Inflammatory macrophage treated with lipopolysaccharide for 4 hours (primary cell): ENCODE measurements at places on chromosomes 16 and 17.

DNA sequence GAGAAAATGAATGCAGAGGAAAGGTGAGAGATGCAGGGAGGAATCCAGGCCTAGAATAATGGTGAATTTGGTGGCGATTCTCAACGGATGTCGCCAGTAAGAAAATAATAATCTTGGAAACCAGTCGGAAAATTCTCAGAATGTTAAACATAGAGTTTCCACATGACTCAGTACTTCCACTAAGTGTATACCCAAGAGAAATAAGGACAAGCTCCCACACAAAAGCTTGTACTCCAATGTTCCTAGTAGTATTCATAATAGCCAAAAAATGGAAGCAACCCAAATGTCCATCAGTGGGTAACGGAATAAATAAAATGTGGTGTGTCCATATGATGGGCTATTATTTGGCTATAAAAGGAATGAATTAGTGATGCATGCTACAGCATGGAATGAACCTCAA, 19.4 kb upstream of the ENGASE start:
- no peak for DNase-seq

DNA sequence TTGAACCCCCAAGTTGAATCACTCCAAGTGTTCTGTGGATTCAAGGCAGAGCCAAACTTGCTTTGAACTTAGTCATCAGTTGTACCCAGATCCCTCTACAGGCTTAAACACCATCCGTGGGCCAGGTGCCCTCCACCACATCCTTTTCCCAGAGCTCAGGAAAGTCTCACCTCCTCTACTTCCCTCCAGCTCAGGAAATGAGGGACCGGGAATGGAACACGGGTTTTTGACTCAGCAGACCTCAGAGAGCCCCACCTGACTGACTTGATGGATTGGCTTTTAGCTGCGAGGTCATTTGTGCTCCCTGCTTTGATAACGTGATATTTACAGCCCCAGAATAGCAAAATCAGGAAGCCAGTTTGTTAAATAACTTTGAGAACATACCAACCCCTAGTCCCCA, 20.1 kb downstream of the GID4 start:
- no peak for DNase-seq

GRCh38 chr16:85297881-85298280, 185.6 kb upstream of the CIBAR2 start:
- DNase-seq, result no peak

DNA sequence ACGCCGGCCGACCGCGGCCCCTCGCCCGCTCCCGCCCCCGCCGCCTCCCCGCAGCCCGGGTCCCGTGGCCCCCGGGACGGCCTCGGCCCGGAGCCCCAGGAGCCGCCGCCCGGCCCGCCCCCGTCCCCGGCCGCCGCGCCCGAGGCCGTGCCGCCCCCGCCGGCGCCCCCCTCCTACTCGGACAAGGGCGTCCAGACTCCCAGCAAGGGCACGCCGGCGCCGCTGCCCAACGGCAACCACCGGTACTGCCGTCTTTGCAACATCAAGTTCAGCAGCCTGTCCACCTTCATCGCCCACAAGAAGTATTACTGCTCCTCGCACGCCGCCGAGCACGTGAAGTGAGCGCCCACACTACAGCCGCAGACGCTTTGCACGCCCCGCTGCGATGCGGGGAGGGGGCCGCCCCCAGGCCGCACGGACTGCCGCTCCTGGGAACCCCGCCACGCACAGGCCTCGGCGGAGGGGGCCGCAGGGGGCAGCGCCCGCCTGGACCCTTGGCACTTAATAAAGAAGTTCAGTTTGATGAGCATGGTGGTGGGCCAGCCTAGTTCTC, 35.5 kb upstream of the ZC3H18 start:
- DNase-seq, result peak; percentile 33

DNA sequence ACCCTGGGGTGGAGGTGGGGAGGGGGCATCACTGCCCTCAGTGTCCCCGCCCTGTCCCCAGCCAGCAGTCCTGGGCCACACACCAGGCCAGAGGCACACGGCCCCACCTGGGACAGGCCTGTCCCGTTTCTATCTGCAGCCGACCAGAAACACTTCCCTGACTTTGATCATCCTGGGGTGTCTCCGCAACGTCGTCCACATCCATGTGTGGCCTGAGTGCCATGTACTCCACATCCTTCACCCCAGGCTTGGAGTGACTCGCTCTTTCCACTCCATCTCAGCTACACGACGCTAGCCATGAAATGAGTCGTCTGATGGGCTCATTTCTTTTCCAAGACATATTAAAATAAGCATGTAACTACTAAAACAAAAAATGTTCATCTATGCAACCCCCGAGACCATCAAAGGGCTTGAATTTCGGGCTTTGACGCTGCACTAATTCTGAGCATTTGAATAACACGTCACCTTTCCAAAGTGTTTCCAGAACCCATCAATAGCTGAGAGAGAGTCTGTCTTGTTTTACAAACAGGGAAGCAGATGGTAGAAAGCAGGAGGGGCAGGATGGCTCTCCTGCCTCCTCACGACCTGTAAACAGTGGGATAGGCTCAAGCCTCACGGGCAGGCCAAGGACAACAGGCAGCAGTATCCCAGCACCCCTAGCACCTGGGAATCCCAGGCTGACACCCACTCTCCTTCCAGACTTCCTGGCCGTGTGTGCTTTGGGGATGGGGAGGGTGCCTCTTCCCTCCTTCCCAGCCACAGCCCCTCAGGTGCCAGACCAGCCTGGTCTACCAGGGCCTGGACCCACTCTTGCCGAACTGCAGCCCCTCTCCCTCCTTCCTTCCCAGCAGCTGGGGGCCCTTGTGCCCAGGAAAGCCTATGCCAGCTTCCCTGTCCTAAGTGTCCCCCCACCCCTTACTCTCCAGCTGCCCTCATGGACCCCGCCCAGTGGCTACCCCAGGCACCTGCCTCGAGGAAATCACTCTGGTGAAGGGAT, 20.0 kb upstream of the RASD1 start:
- no peak for DNase-seq

- DNase-seq, result no peak
Observed at GRCh38 chr16:56260378-56261160, 69.3 kb downstream of the GNAO1 start.

DNA sequence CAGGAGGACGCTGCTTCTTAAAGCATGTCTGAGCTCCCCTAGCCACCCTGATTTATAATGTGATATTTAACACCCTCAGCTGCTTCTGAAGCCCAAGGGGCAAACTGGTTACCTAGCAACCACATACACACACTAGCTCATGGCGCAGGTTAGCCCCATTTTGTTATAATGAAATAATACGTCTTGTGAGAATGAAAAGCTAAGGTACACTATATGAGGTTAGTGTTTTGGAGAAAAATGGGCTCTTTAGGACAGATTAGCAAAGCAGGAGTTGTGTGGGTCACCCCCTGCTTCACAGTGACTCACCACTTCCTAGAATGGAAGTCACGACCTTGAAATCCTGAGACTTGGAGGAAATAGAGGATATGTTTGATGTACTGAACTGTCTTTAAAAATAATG, 404.8 kb upstream of the HSBP1 start:
- no peak for DNase-seq
